ENCODE measurements at places on chromosomes 1 and 21. TPM values are rescaled to one million over a fixed set of nuclear protein-coding genes. Genes with fewer than 3 reads are reported as not detected.

FHAD1 gene
- not detected for total RNA-seq

ATAD3C gene
- total RNA-seq = 0.56 TPM

DDR2 gene
- total RNA-seq = 0.51 TPM

NFASC gene
- total RNA-seq = 0.12 TPM

PRMT6 gene
- total RNA-seq = 17.2 TPM

SPATA45 gene
- not detected for total RNA-seq

ICOSLG gene
- total RNA-seq = 13.0 TPM

PMVK gene
- 35.1 TPM for total RNA-seq

ACTN2 gene
- total RNA-seq = not detected

ZBTB8B gene
- not detected for total RNA-seq

TPTE gene
- total RNA-seq = not detected

TSSK3 gene
- total RNA-seq = 1.2 TPM

TFF1 gene
- total RNA-seq = not detected

SH3BGR gene
- total RNA-seq = 1.2 TPM

CD1B gene
- not detected for total RNA-seq

ZNF683 gene
- 0.34 TPM for total RNA-seq

NUP210L gene
- 0.15 TPM for total RNA-seq

MTARC1 gene
- total RNA-seq = not detected

TMEM240 gene
- 0.39 TPM for total RNA-seq

AKNAD1 gene
- total RNA-seq = not detected

CFHR4 gene
- total RNA-seq = not detected

ASPM gene
- total RNA-seq = 49.0 TPM

OR2L8 gene
- total RNA-seq = not detected

CTBS gene
- 22.2 TPM for total RNA-seq

RHBG gene
- total RNA-seq = not detected

CELA2A gene
- not detected for total RNA-seq

PLA2G2C gene
- 1.0 TPM for total RNA-seq

CLK2 gene
- total RNA-seq = 88.4 TPM

RPS8 gene
- 1,713 TPM for total RNA-seq

TACSTD2 gene
- total RNA-seq = not detected

CELA3B gene
- total RNA-seq = not detected

LAMB3 gene
- 5.7 TPM for total RNA-seq

KHDRBS1 gene
- 154 TPM for total RNA-seq

LCE1E gene
- not detected for total RNA-seq

YY1AP1 gene
- 81.0 TPM for total RNA-seq

OR6F1 gene
- total RNA-seq = not detected

HCN3 gene
- total RNA-seq = 2.3 TPM

TAF13 gene
- total RNA-seq = 33.9 TPM

CFAP74 gene
- not detected for total RNA-seq

LAPTM5 gene
- total RNA-seq = 477 TPM

GJB5 gene
- total RNA-seq = not detected

TMCC2 gene
- total RNA-seq = 8.4 TPM

SLC9C2 gene
- total RNA-seq = not detected

LRRN2 gene
- 0.20 TPM for total RNA-seq

CAMK1G gene
- total RNA-seq = not detected

SHISAL2A gene
- total RNA-seq = 10.3 TPM

CYB561D1 gene
- total RNA-seq = 24.1 TPM

RNU1-4 gene
- 2,251 TPM for total RNA-seq

ARHGAP30 gene
- 314 TPM for total RNA-seq

LYPD8 gene
- total RNA-seq = not detected

ZDHHC18 gene
- 89.0 TPM for total RNA-seq

PLA2G2F gene
- total RNA-seq = not detected

Measured in T-helper 1 cell treated with Interleukin-12 subunit alpha and Interleukin-12 subunit beta and Interleukin-4 antibody, amounts not matched to agents 30 ng/mL and 1 ng/mL, for 36 hours (primary cell).